ENCODE measurements at places on chromosomes 4 and X. TPM values are rescaled to one million over a fixed set of nuclear protein-coding genes. Genes with fewer than 3 reads are reported as not detected.

PCYT1B gene
- 0.23 TPM for total RNA-seq

STOX2 gene
- not detected for total RNA-seq

IL2RG gene
- total RNA-seq, result 512 TPM

GRCh38 chr4:153485860-153486259 lies 19.7 kb downstream of the TMEM131L start:
- H3K4me1 ChIP-seq, result peaks cover 69% of the 10 kb centered on the region
- peaks cover 17% of the 10 kb centered on the region for H3K36me3 ChIP-seq
- DNase-seq, result no peak
- no peak overlapping the region for H3K27ac ChIP-seq

DNA sequence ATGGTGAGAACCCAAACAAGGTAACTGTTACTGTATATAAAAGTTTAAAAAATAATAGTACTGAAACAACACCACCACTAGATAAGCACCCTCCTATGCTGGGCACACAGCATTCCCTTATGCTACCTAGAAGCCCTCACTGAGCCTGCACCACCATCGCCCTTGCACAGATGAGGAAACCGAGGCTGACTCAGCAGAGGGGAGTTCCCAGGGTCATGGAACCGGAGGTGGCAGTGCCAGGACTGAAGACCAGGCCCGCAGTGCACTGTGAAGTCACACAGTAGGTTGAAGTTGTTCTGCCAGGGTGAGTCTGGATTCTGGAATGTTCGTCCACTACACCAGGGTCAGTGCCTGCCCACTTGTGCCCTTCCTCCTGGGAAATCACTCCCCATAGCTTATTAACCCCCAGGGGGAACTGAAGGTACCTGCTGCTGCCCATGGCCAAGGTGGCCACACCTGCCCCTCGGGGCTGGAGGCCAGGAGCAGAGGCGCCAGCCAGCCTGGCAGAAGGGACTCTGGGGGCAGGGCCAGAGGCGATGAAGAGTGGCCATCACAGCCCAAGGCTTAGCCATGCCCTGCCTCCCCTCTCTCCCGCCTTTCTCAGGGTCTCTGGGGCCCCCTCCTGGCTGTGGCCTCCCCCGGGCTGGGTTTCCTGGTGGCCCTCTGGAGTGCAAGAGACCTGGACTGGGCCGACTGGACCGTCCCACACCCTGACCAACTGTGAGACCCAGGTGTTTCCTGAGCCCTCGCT lies 15.1 kb upstream of the ABLIM2 start:
- H3K27ac ChIP-seq, result no peak overlapping the region
- peaks cover 5% of the 10 kb centered on the region for H3K27me3 ChIP-seq
- H3K36me3 ChIP-seq, result no peaks in the 10 kb centered on the region
- H3K4me3 ChIP-seq, result no peak overlapping the region
- no peak for DNase-seq

DNA sequence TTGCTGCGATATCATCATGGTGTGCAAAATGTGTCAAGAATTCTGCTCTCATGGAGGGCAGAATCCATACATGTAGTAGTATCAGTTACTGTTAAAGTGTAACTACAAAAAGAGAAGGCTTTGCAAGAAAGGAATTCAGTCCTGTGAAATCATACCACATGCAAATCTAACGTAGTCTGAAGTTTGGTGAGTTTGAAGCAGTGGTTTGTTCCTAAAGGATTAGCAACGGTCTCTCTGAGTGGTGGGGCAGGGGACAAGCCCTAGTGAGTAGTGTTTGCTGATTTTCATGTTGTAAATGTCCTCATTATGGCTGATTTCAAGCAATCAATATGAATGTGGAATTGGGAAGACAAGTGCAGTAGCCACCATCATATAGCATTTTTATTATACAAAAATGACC lies 47.1 kb upstream of the CLNK start:
- no peaks in the 10 kb centered on the region for H3K36me3 ChIP-seq
- no peak for DNase-seq

DNA sequence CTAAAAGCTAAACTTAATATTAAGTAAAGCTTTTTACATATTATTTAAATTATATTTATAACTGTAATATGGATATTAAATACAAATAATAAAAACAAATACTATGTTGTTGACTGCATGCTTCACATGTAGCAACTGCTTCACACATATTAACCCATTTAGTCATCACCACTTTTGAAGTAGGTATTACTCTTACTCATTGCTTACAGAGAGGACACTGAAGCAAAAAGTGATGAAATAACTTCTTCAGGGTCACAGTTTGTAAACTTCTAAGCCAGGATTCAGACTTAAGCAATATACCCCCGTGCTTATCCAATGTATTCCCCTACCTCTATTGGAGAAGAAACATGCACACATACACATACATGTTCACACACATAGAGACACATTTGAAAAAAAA lies 166.6 kb downstream of the DKK2 start:
- no peaks in the 10 kb centered on the region for H3K4me1 ChIP-seq
- H3K27ac ChIP-seq, result no peak overlapping the region
- H3K27me3 ChIP-seq, result no peaks in the 10 kb centered on the region
- DNase-seq, result no peak
- H3K4me3 ChIP-seq, result no peak overlapping the region

GRCh38 chrX:134948333-134949241 lies 42.2 kb upstream of the SMIM10 start:
- no peak for DNase-seq
- H3K27me3 ChIP-seq, result no peaks in the 10 kb centered on the region
- no peaks in the 10 kb centered on the region for H3K4me1 ChIP-seq
- no peak overlapping the region for H3K4me3 ChIP-seq
- H3K36me3 ChIP-seq, result no peaks in the 10 kb centered on the region

DNA sequence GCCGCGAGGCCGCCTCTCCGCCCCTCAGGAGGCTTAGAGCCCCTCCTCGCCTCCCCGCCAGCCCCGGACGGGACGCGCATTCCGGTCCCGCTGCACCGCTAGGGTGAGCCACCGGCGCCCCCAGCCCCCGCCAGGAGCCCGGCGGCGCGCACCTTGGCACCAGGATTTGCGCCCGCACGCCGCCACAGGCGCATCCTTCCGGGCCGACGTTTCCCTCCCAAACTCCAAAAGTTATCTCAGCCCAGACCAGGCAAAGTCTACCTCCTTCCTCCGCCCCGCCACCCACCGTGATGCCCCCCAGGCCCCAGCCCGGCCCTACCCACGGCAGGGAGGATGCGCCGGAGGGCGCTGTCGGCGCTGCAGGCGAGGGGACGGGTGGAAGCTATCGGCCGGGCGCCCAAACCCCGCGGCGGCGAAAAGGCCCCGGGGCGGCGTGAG lies 538 bp downstream of the SCML2 start:
- H3K27me3 ChIP-seq, result peaks cover 35% of the 10 kb centered on the region
- H3K36me3 ChIP-seq, result no peaks in the 10 kb centered on the region
- peak overlapping the region; percentile 67 for H3K4me3 ChIP-seq
- no peak for DNase-seq

DNA sequence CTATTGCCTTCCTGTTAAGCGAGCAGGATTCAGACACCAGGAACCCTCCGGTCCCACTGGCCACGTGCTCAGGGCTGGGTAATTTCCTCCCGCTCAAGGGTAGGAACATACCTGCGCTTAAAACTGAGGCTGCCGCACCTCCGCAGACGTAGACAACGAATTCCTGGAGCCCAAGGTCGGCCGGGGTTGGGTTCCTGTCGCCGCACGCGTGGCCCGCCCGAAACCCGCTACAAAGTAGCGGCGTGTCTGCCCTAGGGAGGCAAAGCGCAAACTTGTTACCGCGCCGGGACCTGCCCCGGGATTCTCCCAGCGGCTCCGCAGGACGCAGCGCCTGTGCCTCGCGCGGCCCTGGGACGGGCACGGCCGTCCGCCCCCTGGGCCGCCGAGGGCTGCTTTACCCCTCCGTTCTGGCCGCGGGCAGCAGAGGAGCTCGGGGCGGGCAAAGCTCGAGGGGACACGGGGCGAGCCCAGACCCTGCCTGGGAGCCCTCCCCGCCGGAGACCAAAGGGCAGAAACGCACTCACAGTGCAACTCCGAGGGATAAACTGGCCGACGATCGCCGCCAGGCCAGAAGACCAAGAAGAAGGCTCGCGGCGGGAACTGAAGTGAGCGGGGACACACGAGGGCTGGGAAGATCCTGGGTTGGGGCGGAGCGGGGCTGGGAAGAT lies at the start of gene ERVMER34-1:
ERVMER34-1 (minus strand) TSS at position 607 of the 668 bp plus-strand sequence. CDS start 5,905 bp downstream, outside the sequence.
- no peak within 1 kb of the TSS for H3K27ac ChIP-seq
- DNase-seq, result no peak
- peaks cover 10% of the 10 kb centered on the region for H3K4me1 ChIP-seq
- H3K27me3 ChIP-seq, result peaks cover 69% of the 10 kb centered on the region

GRCh38 chr4:143196323-143196722 lies 11.6 kb downstream of the USP38 start:
- H3K4me1 ChIP-seq, result peaks cover 6% of the 10 kb centered on the region
- no peak overlapping the region for H3K27ac ChIP-seq
- H3K27me3 ChIP-seq, result no peaks in the 10 kb centered on the region
- no peak for DNase-seq
- H3K36me3 ChIP-seq, result peaks cover 55% of the 10 kb centered on the region
